Calu3 (cell line): ENCODE measurements at places on chromosomes 11 and 22. TPM values are rescaled to one million over a fixed set of nuclear protein-coding genes. Genes with fewer than 3 reads are reported as not detected.

The OR6A2 gene
- total RNA-seq = 0.09 TPM in 1 of 2 replicates, not detected in the other

GRCh38 chr22:47029244-47030074 lies 267.0 kb downstream of the TBC1D22A start:
- no peak for DNase-seq

DNA sequence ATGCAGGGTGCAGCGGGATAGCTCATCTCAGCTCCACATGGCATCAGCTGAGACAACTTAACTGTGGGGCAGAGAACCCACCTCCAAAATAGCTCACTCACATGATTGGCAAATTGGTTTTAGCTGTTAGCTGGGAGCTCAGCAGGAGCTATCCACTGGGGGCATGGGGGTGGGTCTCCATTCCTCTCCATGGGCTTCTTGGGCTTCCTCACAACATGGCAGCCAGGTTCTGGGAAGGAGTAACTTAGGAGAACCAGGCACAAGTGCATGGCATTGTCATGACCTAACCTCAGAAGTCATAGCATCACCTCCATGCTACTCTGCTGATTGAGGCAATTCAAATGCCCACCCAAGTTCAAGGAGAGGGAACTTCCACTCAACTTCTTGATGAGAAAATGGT lies 85.5 kb downstream of the MN1 start:
- no peak for DNase-seq

DNA sequence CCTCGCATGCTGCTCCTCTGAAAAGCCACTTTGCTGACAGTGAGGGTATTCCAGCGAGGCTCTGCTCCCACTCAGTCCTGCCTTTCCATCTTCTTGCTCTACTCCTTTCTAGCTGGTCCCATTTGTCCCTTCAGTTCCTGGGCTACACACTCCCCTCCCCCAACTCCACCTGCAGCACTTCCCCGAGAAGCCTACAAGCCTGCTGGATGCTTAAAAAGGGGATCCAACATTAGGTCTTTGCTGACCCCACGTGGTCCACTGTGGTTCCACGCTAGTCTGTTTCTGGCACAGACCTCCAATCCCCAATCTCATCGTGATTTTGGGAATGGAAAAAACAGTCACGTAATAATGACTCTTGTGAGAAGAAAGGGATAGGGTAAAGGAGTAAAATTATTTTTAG lies 121.6 kb upstream of the SNX19 start:
- no peak for DNase-seq

- peak; percentile 22 for DNase-seq
Observed at GRCh38 chr11:27213232-27213660, 149.8 kb downstream of the CCDC34 start.

GRCh38 chr11:16977136-16977993 lies 36.8 kb downstream of the PLEKHA7 start:
- peak; percentile 56 for DNase-seq

GRCh38 chr22:39928536-39929520 lies 27.9 kb downstream of the GRAP2 start:
- DNase-seq = no peak
